CD4-positive, alpha-beta memory T cell (primary cell): ENCODE measurements at places on chromosomes 11 and 22.

DNA sequence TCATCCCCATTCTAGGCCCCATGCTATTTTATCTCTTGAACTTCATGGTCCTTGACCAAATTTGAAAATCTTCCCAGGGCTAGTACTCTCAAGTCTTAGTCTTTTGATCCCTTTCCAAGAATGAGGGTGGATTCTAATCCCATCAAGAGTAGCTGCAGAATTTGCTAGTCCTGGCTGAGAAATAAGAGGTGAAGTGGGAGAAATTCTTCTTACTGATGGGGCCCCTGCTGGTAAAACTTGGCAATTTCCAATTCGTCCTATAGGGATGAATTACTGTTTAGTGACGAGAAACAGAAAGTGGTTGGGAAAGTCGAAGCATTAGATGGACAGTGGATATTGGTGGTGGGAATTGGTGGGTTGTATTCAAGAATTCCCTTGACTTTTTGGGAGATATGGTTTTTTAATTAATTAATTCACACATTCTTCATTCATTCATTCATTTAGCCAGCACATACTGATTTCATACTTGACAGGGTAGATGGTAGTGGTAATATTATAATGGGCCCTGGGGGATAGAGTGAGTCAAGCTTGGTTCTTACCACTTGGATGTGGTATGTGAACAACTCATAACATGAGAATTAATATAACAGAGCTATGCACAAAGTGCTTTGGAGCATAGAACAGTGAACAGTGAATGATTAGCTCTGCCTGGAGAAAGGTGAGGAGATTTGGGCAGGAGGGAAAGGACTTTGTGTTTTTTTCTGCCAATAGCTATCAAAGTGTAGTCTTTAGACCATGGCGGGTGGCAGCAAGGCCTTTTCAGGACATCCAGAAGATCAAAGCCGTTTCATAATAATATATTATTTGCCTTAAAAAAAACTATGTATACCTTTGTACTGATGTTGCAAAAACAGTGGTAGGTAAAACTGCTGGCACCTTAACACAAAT is 103.8 kb downstream of the STIM1 start:
- DNase-seq: no peak

- DNase-seq: no peak
Measured at GRCh38 chr11:104907521-104908185, 9.4 kb upstream of the CASP12 start.

DNA sequence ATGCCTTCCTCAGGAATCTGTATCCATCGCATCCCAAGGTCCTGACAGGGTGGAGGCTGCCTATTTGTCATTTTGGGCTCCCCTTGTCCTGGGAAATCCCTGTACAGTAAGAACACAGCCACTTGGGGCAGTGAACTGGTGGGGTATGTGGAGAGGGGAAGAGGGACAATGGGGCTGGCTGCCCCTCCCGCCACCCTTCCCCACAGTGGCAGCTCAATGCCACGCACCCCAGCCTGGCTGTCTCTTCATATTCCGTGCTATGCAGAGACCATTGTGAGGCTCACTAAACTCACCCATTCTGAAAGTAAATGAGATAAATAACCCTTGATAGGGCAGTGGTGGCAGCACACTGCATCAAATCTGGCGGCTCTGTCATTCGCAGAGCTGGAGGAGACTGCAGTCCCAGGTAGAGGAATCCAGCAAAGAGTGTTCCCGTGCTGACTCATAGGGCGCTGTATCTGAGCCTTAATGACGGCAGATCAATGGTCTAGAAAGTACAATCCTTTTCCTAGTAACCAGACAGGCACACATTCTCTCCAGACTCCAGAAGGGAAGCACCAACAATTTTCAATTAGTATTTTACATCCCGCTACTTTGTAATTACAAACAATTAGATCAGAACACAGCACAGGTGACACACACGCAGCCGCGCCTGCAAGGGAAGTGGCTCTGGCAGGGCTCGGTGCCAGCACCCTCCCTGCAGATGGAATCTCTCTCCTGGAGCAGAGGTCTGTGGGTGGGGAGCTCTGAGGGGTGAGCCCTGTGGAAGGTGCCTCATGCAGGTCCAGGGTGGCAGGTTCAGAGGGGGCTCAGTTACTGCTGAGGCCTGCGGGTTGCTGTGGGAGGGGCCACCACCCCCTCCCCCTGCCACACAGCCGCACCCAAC is 167.9 kb upstream of the B3GAT1 start:
- no peak for DNase-seq

- DNase-seq: no peak
Measured at GRCh38 chr11:132161403-132162078, 791.1 kb downstream of the NTM start.

GRCh38 chr11:59706518-59707285 is 6.9 kb downstream of the OR10V1 start:
- no peak for DNase-seq

- no peak for DNase-seq
Measured at GRCh38 chr11:19451609-19452008, 210.9 kb upstream of the E2F8 start.

- no peak for DNase-seq
Measured at GRCh38 chr11:125128450-125128849, 17.0 kb upstream of the TMEM218 start.

DNA sequence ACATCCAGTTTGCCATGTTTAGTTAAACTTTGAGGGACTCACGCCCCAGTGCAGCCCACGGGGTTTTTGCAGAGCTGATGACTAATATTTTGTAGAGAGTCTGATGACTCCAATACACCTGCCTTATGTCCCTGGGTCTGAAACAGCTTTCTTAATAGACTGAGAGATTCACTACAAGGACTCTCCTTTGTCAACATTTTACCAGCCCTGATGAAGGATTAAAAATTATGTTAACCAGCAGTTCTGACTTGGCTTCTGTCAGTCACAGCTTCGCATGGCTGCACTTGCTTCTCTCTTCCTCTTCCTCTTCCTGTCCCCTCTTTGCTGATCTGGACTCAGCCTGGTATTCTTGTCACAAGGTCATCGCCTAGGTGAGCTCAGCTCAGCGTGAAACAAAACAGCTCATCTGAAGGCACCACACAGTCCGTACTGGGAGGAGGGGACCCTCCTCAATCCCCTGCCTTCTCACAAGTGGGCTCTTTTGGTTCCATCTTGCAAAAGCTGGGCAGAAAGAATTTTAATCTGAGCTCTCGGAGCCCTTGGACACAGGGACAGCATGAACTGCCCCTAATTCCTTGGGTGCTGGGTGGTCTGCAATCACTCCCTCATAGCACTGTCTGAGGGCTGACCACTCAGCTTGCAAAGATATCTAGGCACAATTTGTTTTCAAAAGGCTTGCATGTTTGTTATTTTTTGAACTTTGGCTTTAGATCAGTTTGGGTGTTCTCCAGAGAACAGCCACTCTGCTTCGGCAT is 38.1 kb upstream of the POU2AF1 start:
- DNase-seq: no peak

- no peak for DNase-seq
Measured at GRCh38 chr11:87320123-87320522, 282.4 kb downstream of the TMEM135 start.

GRCh38 chr11:44530413-44531115 is 34.9 kb upstream of the CD82 start:
- no peak for DNase-seq

DNA sequence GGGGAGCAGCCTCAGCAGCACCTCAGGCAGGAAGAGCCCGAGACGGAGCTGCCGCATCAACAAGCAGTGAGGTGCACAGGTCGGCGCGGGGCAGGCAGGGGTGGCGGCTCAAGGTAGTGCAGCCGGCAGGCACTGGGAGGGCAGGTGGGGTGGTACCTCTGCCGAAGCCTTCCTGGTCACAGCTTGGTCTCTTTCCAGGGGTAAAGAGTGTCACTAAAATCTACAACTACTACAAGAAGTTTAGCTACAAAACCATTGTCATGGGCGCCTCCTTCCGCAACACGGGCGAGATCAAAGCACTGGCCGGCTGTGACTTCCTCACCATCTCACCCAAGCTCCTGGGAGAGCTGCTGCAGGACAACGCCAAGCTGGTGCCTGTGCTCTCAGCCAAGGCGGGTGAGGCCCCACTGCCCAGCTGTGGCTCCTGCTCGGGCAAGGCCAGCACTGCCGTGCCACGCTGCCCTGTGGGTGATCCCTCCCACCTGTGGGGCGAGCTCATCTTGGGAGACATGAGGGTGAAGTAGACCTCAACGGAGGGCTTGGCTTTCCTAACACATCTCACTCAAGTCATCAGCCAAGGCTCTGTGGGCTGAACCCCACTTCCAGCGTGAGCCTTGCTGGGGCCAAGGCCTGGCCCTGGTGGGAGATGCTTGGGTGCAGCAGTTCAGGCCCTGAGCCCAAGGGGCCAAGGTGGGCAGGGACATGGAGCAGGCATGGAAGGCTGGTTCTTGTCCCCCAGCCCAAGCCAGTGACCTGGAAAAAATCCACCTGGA is 13.6 kb downstream of the GATD1 start:
- no peak for DNase-seq

GRCh38 chr11:111766834-111767142 is 599 bp upstream of the PPP2R1B start:
- no peak for DNase-seq

- no peak for DNase-seq
Measured at GRCh38 chr11:43576803-43577521, 103.6 kb upstream of the HSD17B12 start.

GRCh38 chr11:132078264-132079076 is 708.1 kb downstream of the NTM start:
- DNase-seq: no peak

GRCh38 chr22:23192133-23192532 is 11.8 kb downstream of the BCR start:
- no peak for DNase-seq

DNA sequence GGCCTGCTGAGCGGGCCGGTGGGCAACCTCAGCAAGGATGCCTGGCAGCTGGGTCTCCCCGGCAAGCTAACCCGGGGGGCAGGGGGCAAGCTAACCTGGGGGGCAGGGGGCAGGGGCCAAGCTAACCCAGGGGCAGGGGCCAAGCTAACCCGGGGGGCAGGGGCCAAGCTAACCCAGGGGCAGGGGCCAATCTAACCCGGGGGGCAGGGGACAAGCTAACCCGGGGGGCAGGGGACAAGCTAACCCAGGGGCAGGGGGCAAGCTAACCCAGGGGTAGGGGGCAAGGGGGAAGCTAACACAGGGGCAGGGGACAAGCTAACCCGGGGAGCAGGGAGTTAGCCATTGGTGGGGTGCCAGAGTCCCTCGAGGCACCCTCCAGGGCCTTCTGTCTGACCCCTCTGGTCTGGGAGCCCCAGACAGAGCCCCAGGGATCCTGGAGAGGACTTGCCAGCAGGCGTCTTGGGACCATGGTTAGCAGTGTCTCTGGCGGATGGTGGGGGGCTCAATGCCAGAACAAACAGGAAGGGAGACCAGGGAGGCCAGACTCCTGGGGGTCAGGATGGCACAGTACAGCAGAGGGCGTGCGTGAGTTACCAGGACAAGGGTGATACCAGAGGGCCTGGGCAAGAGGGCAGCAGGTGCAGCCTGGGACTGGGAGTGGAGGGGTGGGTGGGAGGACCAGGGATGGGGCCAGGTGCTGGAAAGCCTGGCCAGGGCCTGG is 16.1 kb downstream of the IGF2 start:
- no peak for DNase-seq

DNA sequence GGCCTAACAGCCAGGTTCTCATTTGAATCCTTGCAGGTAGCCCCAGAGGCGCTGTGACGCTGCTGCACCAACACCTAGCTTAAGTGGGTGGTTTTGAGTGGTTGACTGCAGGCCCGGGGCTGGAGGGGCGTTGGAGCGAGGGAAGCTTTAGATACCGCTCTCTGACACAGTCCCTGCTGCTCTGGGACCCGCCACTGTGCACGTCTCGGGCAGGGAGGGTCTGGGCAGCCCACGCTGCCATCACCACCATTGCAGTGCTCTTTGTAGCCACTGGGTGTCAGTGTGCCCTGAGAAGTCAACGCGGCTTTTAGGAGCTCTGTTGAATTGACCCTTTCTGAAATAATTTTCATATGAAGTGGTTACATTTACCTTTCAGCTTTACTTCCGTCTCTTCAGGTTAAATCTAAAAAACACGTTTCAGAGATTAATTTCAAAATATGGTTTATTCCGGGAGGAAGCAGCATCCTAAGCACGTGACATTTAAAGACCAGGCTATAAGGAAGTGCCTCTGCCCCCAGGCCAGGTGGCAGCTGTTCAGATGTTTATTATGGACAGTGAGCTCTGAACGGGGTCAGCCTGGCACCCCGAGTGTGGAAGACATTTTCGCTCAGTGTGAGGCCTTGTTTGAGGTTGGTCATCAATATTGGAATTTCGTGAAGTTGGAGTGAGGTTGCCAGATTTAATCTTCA is 30.9 kb upstream of the PARVB start:
- peak; percentile 54 for DNase-seq

DNA sequence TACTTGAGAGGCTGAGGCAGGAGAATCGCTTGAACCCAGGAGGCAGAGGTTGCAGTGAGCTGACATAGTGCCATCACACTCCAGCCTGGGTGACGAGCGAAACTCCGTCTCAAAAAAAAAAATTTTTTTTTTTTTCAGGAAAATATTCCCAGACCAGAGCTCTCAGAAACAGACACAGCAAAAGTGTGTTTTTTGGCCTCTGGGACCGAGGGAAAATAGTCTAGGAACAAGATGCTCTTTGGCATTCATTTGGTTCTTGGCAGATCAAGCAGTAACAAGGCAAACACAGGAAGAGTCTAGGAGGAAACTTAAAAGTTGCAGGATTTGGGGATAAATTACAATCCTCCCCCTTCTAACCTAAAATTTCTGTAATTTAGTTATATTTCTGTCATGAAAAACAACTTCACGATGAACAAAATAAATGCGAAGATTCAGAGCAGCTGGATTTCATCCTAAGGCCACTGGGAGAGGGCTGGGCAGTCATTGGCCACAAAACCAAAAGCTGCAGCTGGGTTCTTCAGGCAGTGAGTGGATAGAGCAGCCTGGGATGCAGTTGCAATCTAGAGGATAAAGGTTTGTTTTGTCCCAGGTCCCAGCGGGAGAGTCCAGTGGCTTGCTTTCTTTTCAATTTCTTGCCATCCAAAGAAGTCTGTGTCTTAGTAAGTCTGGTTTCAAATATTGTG is 19.7 kb downstream of the ATG16L2 start:
- no peak for DNase-seq

DNA sequence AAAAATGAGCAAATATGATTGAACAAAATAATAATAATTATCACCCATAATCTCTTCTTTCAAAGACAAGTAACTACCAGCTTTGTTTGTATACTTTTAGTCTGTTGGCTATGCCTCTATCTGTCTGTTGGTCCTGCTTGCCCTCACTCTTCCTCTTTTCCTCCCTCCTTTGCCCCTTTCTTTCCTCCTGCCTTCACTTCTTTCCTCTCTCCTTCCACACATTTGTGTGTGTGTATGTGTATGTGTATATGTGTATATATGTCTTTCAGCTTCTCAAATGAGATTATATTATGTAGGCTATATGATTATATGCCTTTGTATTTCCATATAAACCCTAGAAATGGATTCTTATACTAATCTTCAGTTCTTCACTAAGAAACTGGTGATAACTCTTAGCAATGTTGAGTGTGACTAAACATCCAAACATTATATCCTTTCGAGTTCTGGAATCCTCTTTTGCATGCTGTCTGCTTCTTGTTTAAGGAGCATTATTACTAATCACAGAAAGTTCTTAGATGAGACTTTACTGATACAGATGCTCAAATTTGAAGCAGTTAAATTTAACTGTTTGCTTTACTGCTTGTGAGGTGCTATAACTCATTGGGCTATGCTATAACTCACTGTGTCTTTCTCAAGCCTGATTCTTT is 219.1 kb downstream of the TMEM135 start:
- no peak for DNase-seq
